Natural killer cell treated with Interleukin-12 subunit alpha and Interleukin-12 subunit beta and Interleukin-15 and Interleukin-18, amount 100 ng/mL, for 72 hours (primary cell): ENCODE measurements at places on chromosomes 5 and 9.

GRCh38 chr9:126564716-126565115 is 49.0 kb upstream of the LMX1B start:
- peaks cover 28% of the 10 kb centered on the region for H3K27me3 ChIP-seq
- H3K27ac ChIP-seq: no peak overlapping the region
- no peaks in the 10 kb centered on the region for H3K4me1 ChIP-seq
- H3K4me3 ChIP-seq: no peak overlapping the region
- H3K36me3 ChIP-seq: no peaks in the 10 kb centered on the region
- DNase-seq: no peak

DNA sequence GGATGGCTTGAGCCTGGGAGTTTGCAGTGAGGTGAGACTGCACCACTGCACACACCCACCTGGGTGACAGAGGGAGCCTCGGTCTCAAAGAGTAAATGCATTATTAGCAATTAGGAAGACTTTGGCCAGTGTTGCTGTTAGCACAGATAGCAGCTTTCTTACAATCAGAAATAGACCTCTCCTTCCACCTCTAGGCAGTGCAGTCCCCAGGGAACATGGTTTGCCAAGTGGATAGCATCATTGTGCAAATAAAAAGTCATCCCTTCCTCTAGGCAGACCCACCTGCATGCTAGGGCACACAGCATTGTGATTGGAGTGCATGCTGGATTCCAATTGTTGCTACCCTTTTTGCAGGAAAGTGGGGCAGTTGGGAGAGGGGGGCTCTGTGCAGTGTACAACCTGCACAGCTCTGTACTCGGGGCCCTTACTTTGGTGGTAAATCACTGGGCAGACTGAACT is 77.9 kb upstream of the KLF9 start:
- H3K36me3 ChIP-seq: no peaks in the 10 kb centered on the region
- no peak overlapping the region for H3K27ac ChIP-seq
- peaks cover 25% of the 10 kb centered on the region for H3K4me1 ChIP-seq
- DNase-seq: no peak
- peaks cover 24% of the 10 kb centered on the region for H3K27me3 ChIP-seq
- H3K4me3 ChIP-seq: no peak overlapping the region

DNA sequence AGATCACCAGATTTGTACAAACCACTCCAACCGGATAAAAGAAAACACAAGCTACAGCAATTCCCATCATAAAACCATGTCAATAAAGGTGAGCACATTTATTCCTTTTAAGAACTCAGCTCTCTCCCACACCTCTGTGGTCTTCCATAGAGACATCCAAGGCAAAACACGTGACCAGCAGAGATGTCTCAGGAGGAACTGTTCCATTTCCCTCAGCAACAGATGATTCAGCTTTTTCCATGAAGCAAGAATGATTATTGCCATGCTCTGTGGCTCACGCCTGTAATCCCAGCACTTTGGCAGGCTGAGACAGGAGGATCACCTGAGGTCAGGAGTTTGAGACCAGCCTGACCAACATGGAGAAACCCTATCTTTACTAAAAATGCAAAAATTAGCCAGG is 15.8 kb downstream of the GZMK start:
- no peak overlapping the region for H3K4me3 ChIP-seq
- H3K27ac ChIP-seq: peak overlapping the region; percentile 91
- H3K4me1 ChIP-seq: peaks cover 31% of the 10 kb centered on the region
- no peaks in the 10 kb centered on the region for H3K27me3 ChIP-seq
- H3K36me3 ChIP-seq: no peaks in the 10 kb centered on the region

GRCh38 chr9:113682297-113682771 is 193.8 kb upstream of the ZNF618 start:
- H3K4me1 ChIP-seq: peaks cover 34% of the 10 kb centered on the region
- no peaks in the 10 kb centered on the region for H3K27me3 ChIP-seq
- no peaks in the 10 kb centered on the region for H3K36me3 ChIP-seq
- peak; percentile 56 for DNase-seq
- H3K4me3 ChIP-seq: no peak overlapping the region

DNA sequence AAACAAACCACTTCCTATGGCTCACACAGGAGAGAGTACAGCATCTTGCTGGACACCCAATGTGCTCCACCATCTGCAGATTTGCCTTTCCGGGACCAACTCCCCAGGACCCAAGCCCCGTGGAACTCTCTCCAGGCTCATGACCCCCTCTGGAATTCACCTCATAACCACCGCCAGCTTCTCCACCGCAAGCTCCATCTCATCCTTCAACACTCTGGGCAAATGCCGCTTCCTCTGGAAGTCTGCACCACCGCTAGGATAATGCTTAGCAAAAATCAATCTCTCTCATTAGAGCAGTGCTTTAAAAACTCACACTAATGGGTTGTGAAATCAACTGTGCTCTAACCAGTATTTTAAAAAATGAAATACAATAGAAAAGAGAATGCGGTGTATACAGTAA is 150.0 kb downstream of the COL23A1 start:
- no peaks in the 10 kb centered on the region for H3K36me3 ChIP-seq
- H3K27ac ChIP-seq: no peak overlapping the region
- peaks cover 3% of the 10 kb centered on the region for H3K27me3 ChIP-seq
- DNase-seq: no peak
- no peaks in the 10 kb centered on the region for H3K4me1 ChIP-seq

DNA sequence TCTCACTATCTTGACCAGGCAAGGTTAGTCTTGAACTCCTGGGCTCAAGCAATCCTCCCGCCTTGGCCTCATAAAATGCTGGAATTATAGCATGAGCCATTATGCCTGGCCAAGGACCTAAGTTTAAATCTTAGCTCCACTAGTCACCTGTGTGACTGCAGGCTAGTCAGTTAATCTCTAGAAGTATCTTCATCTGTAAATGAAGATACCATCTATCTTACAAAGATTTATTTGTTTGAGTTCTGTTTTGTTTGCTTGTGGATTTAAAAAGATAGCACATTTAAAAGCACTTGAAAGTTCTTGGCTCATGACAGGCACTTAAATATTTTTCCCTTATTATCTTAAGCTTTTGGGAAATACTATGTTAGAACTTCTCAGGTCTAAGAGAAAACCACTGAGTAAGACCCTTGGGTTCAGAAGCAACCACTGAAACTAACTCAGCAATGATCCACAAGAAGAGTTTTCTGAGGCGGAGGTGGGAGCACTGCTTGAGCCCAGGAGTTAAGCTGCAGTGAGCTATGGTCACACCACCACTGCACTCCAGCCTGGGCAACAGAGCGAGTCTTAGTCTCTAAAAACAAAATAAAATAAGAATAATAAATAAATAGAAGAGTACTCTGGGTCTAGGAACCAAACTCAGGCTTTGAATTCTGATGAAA is 19.1 kb downstream of the TMEM245 start:
- H3K4me1 ChIP-seq: peaks cover 45% of the 10 kb centered on the region
- H3K27me3 ChIP-seq: no peaks in the 10 kb centered on the region
- no peak for DNase-seq
- no peak overlapping the region for H3K27ac ChIP-seq
- peak overlapping the region; percentile 64 for H3K4me3 ChIP-seq

GRCh38 chr5:150272531-150272930 is 17.0 kb downstream of the CAMK2A start:
- peaks cover 9% of the 10 kb centered on the region for H3K27me3 ChIP-seq
- peaks cover 6% of the 10 kb centered on the region for H3K4me1 ChIP-seq
- no peak overlapping the region for H3K4me3 ChIP-seq
- H3K27ac ChIP-seq: no peak overlapping the region
- no peaks in the 10 kb centered on the region for H3K36me3 ChIP-seq

- no peaks in the 10 kb centered on the region for H3K36me3 ChIP-seq
- H3K4me1 ChIP-seq: no peaks in the 10 kb centered on the region
- H3K4me3 ChIP-seq: peak overlapping the region; percentile 34
- H3K27me3 ChIP-seq: peaks cover 40% of the 10 kb centered on the region
- H3K27ac ChIP-seq: peak overlapping the region; percentile 61
Observed at GRCh38 chr9:115207003-115207836, 89.3 kb upstream of the TNC start.

- H3K27ac ChIP-seq: no peak overlapping the region
- DNase-seq: no peak
- H3K4me3 ChIP-seq: no peak overlapping the region
- H3K36me3 ChIP-seq: no peaks in the 10 kb centered on the region
- H3K4me1 ChIP-seq: no peaks in the 10 kb centered on the region
Observed at GRCh38 chr5:56658972-56659371, 156.4 kb upstream of the MAP3K1 start.

- H3K36me3 ChIP-seq: peaks cover 7% of the 10 kb centered on the region
- no peak for DNase-seq
- no peak overlapping the region for H3K27ac ChIP-seq
- no peaks in the 10 kb centered on the region for H3K27me3 ChIP-seq
Observed at GRCh38 chr5:116381201-116381600, 193.4 kb downstream of the SEMA6A start.

DNA sequence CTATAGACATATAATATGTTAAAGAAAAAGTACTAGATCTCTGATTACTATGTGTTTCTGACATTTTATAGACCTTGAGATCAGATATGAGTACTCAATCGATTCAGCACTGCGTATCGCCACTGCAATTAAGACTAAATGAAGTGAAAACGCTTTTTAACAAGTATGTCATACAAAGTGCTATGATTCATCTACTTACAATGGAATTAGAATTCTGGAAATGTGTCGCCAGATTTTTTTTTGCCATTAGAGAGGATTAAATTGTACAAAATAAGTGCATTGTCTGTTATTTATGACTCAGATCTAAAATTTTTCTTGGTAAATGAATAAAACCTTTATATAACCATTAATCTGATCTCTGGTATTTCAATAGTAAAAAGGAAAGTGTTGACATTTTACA is 20.0 kb upstream of the AGGF1 start:
- DNase-seq: no peak
- H3K4me1 ChIP-seq: peaks cover 6% of the 10 kb centered on the region
- H3K27ac ChIP-seq: no peak overlapping the region
- peaks cover 39% of the 10 kb centered on the region for H3K27me3 ChIP-seq
